ENCODE measurements at places on chromosomes 3 and 15. TPM values are rescaled to one million over a fixed set of nuclear protein-coding genes. Genes with fewer than 3 reads are reported as not detected.
A peak's percentile ranks its signal among the peaks of the same experiment; 100 is the strongest.

STX19 gene
- total RNA-seq, result not detected

TNFAIP8L3 gene
- total RNA-seq, result 38.3 TPM

- no peak for DNase-seq
Observed at GRCh38 chr15:22258398-22259150, 178.2 kb downstream of the OR4M2 start.

DNA sequence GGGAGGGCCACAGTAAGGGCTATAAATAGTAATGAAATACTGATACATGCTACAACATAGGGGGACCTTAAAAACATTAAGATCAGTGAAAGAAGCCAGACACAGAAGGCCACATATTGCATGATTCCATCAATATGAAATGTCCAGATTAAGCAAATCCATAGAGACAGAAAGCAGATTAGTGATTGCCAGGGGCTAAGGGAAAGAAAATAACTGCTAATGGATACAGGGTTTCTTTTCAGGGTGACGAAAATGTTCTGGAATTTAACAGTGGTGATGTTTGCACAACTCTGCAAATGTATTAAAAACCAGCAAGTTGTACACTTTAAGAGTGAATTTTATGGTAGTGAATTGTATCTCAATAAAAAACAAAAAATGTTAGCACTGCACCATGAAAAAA, 37.0 kb downstream of the PIK3R4 start:
- DNase-seq, result no peak

MYRIP gene
- 11.9 TPM for total RNA-seq

DNA sequence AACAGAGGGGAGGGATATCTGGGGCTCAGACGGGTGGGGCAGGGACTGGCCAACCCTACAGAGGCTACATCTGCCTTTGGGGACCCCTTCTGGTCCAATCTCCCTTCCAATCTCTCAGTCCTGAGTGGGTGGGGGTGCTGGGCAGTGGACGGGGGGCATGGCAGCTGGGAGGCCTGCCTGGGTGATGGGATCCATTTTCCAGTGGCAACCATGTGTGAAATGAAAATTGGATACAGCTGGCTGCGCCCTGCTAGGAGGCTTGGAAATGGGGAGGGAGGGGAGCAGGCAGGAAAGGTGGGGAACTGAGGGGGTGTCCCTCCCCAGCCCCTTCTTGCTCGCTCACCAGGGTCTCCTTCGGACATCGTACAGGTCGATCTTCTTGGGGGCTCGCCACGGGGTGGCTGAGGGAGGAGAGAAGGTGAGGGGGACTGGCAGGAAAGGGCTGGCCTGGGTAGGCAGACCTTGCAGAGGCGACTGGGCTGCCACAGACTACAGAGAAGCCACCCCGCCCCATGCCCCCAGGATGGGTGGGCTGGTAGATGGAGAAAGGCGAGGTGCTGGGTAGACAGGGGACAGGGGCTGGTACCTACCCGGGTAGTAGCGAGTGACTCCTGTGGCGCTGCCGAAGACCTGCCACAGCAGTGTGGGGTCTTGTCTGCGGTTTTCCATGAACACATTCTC, 21.2 kb upstream of the TMEM115 start:
- DNase-seq, result no peak

- no peak for DNase-seq
Observed at GRCh38 chr3:12615266-12615665, 48.7 kb downstream of the RAF1 start.

- no peak for DNase-seq
Observed at GRCh38 chr3:45409921-45410320, 21.5 kb downstream of the LARS2 start.

GRCh38 chr3:16589867-16590624, 15.2 kb downstream of the DAZL start:
- DNase-seq, result no peak

- DNase-seq, result peak; percentile 53
Observed at GRCh38 chr15:68210821-68211655, 5.9 kb upstream of the CALML4 start.

- DNase-seq, result no peak
Observed at GRCh38 chr3:46707601-46708011, 6.4 kb downstream of the TMIE start.

CFAP20DC gene
- total RNA-seq, result 1.9 TPM

GRCh38 chr3:168342946-168343850, 247.5 kb upstream of the GOLIM4 start:
- no peak for DNase-seq

ZNF774 gene
- total RNA-seq, result 2.6 TPM
